ENCODE measurements at places on chromosomes 2 and 18. TPM values are rescaled to one million over a fixed set of nuclear protein-coding genes. Genes with fewer than 3 reads are reported as not detected.

PARD6G gene
- 1.9 TPM for total RNA-seq

AQP4 gene
- not detected for total RNA-seq

EVX2 gene
- not detected for total RNA-seq

NEURL3 gene
- total RNA-seq = 0.34 TPM

HJURP gene
- 22.9 TPM for total RNA-seq

Measured in mammary microvascular endothelial cell (primary cell).